ENCODE measurements at places on chromosomes 6 and 20. TPM values are rescaled to one million over a fixed set of nuclear protein-coding genes. Genes with fewer than 3 reads are reported as not detected.

Gene FAXC
- 31.7 TPM for total RNA-seq

Gene RAET1E
- not detected for total RNA-seq

Gene ETV7
- total RNA-seq, result 0.40 TPM

Gene CST7
- total RNA-seq, result 0.55 TPM

Gene DPPA5
- total RNA-seq, result not detected

Gene SIRPB1
- 0.69 TPM for total RNA-seq

All from spinal cord (tissue), 10 donors.